ENCODE measurements at places on chromosomes 13 and 19. TPM values are rescaled to one million over a fixed set of nuclear protein-coding genes. Genes with fewer than 3 reads are reported as not detected.

FGF21 gene
- not detected for polyA plus RNA-seq

RPL28 gene
- 2,816 TPM for polyA plus RNA-seq

PSG4 gene
- polyA plus RNA-seq, result not detected

SLC7A1 gene
- polyA plus RNA-seq, result 2.4 TPM

CIRBP gene
- 455 TPM for polyA plus RNA-seq

ATF5 gene
- 33.1 TPM for polyA plus RNA-seq

ARRDC5 gene
- polyA plus RNA-seq, result not detected

ANGPTL8 gene
- polyA plus RNA-seq, result 8.1 TPM

CLC gene
- not detected for polyA plus RNA-seq

KBTBD6 gene
- 3.9 TPM for polyA plus RNA-seq

CEACAM21 gene
- not detected for polyA plus RNA-seq

OLFM2 gene
- 0.60 TPM for polyA plus RNA-seq

CACNA1A gene
- 1.8 TPM for polyA plus RNA-seq

AZU1 gene
- polyA plus RNA-seq, result not detected

NPAS1 gene
- not detected for polyA plus RNA-seq

POU4F1 gene
- 0.07 TPM for polyA plus RNA-seq

GPR180 gene
- polyA plus RNA-seq, result 0.69 TPM

VSTM1 gene
- not detected for polyA plus RNA-seq

PSPN gene
- polyA plus RNA-seq, result 1.7 TPM

SMIM44 gene
- not detected for polyA plus RNA-seq

LCP1 gene
- 15.6 TPM for polyA plus RNA-seq

EDNRB gene
- 1.8 TPM for polyA plus RNA-seq

SLC25A41 gene
- polyA plus RNA-seq, result 0.60 TPM

ATP12A gene
- polyA plus RNA-seq, result not detected

CYP2F1 gene
- not detected for polyA plus RNA-seq

SPRED3 gene
- polyA plus RNA-seq, result under 0.01 TPM

MCEMP1 gene
- 0.51 TPM for polyA plus RNA-seq

PRRG2 gene
- 18.3 TPM for polyA plus RNA-seq

ZNF730 gene
- 0.23 TPM for polyA plus RNA-seq

GRIK5 gene
- 2.7 TPM for polyA plus RNA-seq

RNF225 gene
- polyA plus RNA-seq, result not detected

SLITRK5 gene
- 0.06 TPM for polyA plus RNA-seq

TMEM161A gene
- 3.0 TPM for polyA plus RNA-seq

TPRX1 gene
- polyA plus RNA-seq, result not detected

SIGLEC5 gene
- not detected for polyA plus RNA-seq

STXBP2 gene
- 117 TPM for polyA plus RNA-seq

CEACAM20 gene
- polyA plus RNA-seq, result not detected

KLK6 gene
- not detected for polyA plus RNA-seq

CD320 gene
- 72.6 TPM for polyA plus RNA-seq

ADAT3 gene
- 6.6 TPM for polyA plus RNA-seq

ACP7 gene
- polyA plus RNA-seq, result not detected

MIA gene
- polyA plus RNA-seq, result 11.3 TPM

ZNF724 gene
- polyA plus RNA-seq, result 0.69 TPM

MYO1F gene
- 6.9 TPM for polyA plus RNA-seq

IQCN gene
- 4.4 TPM for polyA plus RNA-seq

ATP4A gene
- not detected for polyA plus RNA-seq

GARIN5A gene
- polyA plus RNA-seq, result 1.6 TPM

FRY gene
- polyA plus RNA-seq, result 1.4 TPM

NDUFA7 gene
- polyA plus RNA-seq, result 130 TPM

GNA15 gene
- 5.1 TPM for polyA plus RNA-seq

LONP1 gene
- 29.1 TPM for polyA plus RNA-seq

PSG6 gene
- polyA plus RNA-seq, result not detected

PCSK4 gene
- not detected for polyA plus RNA-seq

TICAM1 gene
- 20.8 TPM for polyA plus RNA-seq

P2RY11 gene
- polyA plus RNA-seq, result 1.2 TPM

SF3A2 gene
- 26.4 TPM for polyA plus RNA-seq
